Suppressor macrophage treated with lipopolysaccharide for 4 hours (primary cell): ENCODE measurements at places on chromosomes 6 and 20.

- DNase-seq, result no peak
These were observed 139.1 kb downstream of the BTBD3 start for GRCh38 chr20:12056839-12057238.

DNA sequence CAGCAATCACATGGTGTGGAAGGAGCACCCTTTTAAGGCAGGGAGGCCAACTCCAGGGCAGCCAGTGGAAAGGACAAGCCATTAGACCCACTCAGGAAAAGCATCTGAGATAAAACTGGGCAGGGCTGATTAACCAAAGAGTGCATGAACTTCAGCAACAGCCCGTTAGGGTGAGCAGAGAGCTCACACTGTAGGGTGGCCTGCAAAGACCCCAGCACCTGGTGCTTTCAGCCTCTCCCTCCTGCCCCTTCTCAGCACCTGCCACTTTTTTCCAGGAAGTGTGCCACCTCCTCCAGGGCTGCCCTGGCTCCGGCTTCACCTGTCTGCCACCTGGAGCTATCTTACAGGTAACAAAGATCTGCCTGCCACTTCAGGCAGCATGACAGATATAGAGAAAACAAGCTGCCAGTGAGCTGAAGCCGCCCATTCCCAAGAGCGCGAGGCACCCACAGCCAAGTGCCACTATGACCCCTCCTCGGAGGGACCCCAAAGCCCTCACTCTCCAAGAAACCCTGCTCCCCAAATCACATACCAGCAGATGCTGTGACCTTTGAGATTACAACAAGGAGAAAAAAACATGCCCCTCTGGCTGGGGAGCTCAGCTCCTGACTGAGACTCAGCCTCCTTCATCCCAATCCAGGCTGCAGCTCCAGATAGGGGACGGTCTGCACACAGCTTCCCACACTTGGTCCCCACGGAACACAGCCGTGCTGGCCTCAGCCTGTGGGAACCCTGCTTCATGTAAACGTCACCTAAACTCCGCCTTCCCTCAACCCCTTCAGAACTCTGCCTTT, 71.2 kb downstream of the ABHD12 start:
- no peak for DNase-seq

DNA sequence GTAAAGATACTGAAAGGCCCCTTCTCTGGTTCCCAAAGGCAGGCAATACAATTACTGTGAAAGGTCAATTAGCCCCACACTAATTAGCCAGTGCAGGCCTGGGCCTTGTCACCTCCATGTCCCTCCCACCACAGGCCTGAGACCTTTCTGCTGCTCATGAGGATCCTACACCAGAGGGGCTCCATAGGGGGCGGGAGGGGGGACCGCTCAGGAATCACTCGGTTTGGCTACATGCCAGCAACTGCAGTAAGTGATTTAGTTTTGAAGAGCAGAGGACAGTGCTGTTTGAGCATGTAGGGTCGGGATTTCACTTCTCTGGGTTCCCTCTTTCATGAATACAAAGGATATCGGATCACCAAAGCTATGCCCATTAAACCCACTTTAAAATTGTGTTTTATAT, 455.6 kb downstream of the PRKN start:
- DNase-seq, result no peak

DNA sequence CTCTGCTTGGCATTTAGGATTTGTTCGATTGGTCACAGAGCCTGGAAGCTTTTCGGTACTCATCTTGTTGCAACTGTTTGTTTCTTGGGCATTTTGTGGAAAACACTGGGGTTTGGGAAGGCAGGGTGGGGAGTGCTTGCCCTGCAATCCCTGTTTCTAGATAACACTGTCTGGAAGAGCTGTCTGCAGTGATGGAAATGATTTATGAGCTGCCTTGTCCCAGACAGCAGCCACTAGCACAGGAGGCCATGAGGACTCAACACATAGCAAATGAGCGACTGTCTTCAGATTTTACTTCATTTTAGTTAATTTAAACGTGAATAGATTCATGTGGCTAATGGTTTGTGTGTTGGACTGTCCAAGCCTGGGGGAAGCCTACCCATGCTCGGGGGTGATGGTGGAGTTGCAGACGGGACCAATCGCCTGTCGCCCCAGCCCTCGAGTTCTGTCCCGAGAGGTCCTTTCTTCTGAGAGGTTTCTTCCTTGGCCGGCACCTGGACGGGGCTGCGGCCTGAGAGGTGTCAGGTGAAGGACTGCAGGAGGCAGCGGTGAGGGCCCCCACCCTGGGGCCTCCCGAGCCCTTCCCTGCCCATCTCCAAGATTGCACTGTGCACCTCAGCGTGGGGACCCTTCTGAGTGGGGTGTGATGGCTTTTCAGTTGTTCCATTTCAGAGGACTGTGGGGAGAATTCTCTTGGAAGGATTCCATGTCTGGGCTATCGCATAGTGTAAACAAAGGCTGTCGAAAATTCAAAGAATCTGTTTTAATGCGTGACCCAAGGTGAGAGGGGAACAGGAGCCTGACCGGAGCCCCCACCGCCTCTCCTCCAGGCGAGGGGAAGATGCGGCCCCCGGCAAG, 55.4 kb downstream of the SMOC2 start:
- DNase-seq, result no peak

DNA sequence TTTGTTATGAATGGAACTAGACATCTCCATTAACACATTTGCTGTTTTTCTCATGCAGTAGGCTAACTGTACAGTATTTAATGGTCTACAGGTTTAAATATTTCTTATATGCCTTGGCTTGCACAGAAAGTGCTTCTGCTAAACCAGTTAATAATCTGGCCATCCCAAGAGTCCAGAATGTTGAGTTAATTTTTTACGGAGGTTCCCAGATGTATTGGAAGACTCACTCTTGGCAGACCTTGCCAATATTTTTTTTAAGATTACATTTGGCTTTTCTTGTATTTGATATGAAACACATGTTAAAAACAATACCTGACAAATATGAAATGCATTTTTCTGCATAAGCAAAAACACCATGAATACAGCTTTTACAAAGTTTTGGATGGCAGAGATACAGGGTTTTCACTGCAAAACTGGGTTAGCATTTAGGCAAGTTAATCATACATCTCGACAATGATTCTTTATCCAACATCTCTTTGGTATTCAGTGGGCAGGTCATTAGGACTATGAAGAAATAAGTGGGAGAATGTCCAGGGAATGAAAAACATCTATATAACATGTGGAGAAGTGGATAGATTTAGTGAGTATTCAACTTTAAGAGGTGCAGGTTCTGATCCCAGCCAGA, 94.0 kb downstream of the SGK1 start:
- no peak for DNase-seq

DNA sequence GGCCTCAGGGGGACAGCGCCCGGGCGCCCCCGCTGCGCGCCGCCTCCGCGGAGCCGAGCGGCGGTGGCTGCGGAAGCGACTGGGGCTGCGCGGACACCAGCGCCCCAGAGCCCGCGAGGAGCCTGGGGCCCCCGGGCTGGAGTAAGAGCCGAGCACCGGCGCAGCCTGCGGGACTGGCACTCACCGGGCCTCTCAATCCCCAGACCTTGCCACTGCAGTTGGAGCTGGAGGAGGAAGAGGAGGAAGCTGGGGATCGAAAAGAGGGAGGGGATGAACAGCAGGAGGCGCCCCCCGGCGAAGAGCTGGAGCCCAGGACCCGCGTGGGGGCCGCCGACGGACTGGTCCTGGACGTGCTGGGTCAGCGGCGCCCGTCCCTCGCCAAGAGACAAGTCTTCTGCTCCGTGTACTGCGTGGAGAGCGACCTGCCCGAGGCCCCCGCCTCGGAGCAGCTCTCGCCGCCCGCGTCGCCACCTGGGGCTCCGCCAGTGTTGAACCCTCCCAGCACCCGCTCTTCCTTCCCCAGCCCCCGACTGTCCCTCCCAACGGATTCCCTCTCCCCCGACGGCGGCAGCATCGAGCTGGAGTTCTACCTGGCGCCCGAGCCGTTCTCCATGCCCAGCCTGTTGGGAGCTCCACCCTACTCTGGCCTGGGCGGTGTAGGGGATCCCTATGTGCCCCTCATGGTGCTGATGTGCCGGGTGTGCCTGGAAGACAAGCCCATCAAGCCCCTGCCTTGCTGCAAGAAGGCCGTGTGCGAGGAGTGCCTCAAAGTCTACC, 590 bp downstream of the RNF217 start:
- peak; percentile 39 for DNase-seq

GRCh38 chr6:57302477-57302876, 15.0 kb upstream of the PRIM2 start:
- DNase-seq, result no peak
